ENCODE measurements at places on chromosomes 4 and X.

DNA sequence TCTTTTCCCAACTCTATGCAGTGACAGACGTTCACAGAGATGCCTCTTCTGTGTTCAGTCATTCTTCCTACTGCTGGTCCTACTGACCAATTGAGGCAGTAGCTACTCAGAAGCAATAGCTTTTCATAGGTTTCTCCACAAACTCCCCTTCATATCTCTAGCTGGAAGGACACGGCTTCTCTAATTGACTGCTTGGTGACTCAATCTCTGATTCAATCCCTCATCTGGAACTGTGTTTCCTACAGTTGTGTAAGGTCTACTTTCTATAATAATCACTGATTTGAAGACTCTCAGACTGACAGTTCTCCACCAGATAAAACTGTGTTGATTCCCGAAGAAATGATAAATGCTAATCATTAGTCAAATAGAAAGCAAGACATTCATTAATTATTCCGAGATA lies 111.5 kb downstream of the DTHD1 start:
- DNase-seq, result no peak

DNA sequence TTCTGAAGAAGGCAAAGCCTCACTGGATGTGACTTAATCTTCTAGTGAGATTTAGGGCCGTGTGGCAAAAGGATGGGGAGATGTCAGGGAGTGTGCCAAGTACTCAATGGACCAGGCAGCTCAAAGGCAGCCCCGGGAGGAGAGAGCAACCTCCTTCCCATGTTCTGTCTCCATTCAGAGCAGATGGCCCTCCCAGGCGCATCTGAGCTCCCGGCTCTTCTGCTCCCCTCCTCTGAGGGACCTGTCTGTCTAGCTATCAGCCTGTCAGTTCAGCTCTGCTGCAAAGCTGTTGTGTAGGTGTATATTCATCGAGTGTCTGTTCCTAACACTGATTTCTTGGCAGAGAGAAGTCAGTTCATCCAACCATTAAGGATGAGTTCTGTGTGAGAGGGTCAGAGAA lies 10.9 kb upstream of the PORCN start:
- DNase-seq, result no peak

- DNase-seq, result no peak
Measured at GRCh38 chrX:16666541-16666940, 16.6 kb downstream of the S100G start.

GRCh38 chr4:120082251-120082650 lies 15.6 kb upstream of the MAD2L1 start:
- no peak for DNase-seq

- DNase-seq, result no peak
Measured at GRCh38 chrX:15233416-15234015, 36.4 kb downstream of the ASB9 start.

DNA sequence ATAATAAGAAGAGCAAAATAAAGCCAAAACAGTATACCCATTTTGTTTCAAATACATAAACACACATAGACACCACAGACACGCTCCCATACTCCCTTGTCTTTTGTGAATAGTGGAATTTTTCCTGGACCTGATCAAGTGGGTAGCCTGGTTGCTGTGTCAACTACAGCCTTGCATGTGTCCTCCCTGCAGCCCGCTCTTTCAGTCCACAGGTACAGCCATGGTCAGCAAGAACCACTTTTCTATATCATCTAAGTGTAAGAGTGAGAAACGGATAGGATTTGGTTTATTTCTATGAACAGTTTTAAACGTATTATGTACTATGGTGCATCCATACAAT lies 9.8 kb downstream of the PWWP3B start:
- no peak for DNase-seq

DNA sequence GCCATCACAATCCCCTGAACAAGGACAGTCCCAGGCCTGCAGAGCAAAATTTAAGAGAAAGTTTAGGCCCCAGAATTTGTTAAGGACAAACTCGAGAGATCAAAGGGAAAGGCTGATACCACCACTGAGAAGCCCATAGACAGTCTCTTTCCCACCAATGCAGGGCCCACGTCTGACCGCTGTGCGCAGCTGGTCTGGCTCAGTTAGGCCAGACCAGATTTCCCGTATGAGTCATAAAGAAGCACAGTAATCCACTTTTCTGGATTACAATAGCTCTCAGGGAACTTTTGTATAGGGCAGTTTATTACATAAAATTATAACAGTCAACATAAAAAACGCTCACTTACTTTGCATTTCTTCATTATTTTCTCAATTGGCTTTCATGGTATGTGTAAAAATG lies 259.5 kb downstream of the RCHY1 start:
- DNase-seq, result no peak

DNA sequence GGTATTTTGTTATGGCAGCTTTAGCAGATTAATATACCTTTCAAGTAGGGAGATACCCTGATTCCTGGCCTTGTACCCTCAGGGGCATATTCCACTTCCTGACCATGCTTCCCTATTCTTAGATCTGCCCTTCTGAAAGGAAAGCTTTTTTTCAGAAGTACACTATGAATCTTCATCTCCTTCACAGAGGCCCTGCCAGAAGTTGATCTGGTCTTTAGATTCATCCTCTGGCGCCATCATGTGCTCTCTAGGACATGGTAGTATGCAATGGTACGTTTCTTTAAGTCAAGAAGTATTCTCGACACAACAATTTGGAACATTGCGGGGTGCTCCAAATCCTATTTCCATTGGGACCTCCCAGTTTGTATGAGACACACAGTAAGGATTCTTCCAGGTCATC lies 39.6 kb upstream of the DIPK2B start:
- no peak for DNase-seq

- no peak for DNase-seq
Measured at GRCh38 chr4:7536876-7537275, 102.1 kb upstream of the PSAPL1 start.

DNA sequence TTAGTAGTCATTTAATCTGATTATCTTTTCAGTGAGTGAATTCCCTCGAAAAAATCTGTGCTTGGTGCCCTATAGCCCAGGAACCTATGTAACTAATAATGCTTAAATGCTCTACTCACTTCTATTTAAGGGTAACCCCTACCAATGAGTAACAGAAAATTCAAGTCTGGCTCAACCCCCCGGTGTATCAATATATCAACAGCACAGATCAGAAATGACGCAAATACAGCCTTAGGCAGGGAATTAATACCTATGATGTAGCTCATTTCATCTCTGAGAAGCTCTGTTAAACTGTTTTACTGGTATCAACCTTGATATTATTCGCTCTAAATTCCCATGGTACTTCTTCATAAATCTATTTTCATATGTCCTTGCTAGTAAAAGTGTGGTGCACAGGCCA lies 28.6 kb downstream of the PDGFC start:
- DNase-seq, result no peak

DNA sequence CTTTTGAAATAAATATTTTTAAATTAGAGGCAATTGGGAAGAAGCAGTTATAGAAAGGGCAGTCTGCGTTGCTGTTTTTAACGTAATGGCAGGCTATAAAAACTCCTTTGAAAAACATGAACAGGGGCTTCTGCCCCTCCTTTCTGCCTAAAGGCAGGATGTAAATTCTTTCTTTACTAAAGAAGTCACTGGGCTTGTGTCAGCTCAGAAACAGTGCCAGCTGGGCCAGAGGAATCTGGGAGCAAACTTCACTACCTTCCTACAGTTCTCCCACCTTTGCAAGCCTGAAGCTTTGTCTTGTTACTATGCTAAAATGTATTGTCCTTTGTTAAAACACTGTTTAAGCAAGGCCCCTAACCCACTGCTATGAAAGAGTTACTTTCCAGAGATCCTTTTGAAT lies 1664.8 kb downstream of the RPA4 start:
- no peak for DNase-seq
